ENCODE measurements at places on chromosomes 7 and 10.

- DNase-seq, result no peak
These were observed 176.1 kb upstream of the KLF14 start for GRCh38 chr7:130909881-130910672.

GRCh38 chr10:105387971-105388370 lies 746.9 kb downstream of the SORCS3 start:
- no peak for DNase-seq

DNA sequence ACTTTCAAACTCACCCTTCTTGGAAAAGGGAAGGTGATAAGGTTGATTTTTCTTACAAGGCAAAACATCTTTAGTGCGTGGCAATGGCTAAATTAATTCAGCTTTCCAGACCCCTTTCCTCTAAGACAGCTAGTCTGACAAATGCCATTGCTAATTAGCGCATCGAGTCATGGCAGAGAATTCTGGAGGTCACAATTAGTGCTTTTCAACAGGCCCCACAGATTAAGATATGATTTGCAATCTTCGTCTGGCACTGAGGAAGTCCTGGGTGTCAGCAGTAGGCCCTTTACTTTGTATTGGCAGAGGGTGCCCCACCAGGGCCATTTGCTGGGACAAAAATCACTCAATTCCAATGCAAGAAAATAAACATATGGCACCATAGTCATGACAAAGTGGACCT lies 189.2 kb upstream of the AGK start:
- no peak for DNase-seq

GRCh38 chr7:90166153-90166552 lies 11.9 kb downstream of the STEAP1 start:
- DNase-seq, result no peak

DNA sequence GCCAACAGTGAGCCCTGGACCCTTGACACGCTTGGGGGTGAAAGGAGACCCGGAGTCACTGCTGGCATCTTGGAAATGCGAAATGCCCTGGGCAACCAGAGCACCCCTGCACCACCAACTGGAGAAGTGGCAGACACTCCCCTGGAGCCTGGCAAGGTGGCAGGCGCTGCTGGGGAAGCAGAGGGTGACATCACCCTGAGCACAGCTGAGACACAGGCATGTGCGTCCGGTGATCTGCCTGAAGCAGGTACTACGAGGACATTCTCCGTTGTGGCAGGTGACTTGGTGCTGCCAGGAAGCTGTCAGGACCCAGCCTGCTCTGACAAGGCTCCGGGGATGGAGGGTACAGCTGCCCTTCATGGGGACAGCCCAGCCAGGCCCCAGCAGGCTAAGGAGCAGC lies 98.5 kb downstream of the TACC2 start:
- no peak for DNase-seq

DNA sequence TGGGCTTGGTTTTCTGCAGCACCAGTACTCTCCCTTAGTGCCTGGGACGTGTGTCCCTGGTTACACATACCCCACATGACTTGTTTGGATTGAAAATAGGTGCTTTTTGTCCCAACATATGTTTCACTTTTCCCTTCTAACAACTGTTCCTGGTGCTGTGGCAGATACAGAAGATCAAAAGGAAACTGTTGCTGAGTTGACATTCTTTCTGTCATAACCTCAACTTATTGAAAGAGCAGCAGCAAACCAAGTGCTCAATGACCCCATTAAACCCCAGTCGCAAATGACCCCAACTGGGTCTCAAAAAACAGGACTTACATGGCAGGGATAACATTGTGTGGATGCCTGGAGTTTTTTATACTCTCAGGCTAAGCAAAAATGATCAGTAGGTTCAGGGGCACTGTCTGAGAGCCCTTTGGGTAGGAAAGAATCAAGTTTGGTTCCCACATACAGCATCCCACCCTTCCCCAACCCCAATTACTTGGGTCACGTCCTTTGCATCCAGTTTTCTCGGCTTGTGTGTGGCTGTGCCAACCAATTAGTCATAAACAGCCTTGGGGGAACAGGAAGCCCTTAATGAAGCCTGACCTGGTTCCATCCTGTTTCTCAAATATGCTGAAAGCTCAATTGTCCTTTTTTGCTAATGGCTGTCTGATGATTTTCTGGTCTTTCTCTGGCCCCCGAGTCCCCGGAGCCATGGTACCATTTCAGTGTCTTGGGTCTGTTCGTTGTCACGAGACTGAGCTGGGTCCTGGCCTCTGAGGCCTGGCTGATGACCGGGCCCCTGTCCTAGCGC lies 4.9 kb downstream of the HKDC1 start:
- no peak for DNase-seq

DNA sequence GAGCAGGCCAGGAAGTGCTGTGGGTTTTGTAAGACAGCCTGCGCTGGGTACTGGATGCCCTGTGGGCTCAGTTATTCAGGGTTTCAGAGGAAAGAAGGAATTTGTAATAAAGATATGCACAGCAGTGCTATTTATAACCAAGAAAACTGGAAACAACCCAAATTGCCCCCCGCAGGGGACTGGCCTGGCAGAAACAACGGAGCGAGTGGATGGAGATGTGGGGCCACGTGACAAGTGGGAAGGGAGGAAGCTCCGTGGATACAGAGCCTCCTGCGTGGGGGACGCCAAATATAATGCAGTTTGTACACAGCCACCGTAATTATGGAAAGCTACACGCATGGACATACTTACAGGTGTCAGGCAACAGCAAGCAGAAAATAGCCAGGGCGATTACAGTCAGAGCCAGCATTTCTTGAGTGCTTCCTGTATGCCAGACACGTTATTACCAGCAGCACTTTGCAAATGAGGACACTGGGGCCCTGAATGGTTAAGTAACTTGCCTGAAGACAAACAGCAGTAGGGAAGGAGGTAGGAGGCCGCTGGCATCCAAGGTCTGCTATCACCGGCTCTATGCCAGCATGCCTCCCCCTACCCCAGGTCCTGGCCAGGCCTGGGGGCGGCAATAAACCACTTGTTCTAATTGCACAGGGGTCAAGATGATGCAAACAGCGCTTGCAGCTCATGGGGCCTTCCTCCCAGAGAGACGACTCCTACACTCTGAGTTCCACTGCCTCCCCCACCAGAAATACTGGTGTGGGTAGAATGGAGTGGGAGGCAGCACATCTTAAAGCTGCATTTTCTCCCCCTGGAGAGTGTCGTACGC lies 8.7 kb upstream of the CAMK2B start:
- no peak for DNase-seq

GRCh38 chr10:43001427-43001795 lies 75.5 kb upstream of the RET start:
- no peak for DNase-seq

- DNase-seq, result no peak
These were observed 219.5 kb upstream of the AOAH start for GRCh38 chr7:36943591-36944435.

DNA sequence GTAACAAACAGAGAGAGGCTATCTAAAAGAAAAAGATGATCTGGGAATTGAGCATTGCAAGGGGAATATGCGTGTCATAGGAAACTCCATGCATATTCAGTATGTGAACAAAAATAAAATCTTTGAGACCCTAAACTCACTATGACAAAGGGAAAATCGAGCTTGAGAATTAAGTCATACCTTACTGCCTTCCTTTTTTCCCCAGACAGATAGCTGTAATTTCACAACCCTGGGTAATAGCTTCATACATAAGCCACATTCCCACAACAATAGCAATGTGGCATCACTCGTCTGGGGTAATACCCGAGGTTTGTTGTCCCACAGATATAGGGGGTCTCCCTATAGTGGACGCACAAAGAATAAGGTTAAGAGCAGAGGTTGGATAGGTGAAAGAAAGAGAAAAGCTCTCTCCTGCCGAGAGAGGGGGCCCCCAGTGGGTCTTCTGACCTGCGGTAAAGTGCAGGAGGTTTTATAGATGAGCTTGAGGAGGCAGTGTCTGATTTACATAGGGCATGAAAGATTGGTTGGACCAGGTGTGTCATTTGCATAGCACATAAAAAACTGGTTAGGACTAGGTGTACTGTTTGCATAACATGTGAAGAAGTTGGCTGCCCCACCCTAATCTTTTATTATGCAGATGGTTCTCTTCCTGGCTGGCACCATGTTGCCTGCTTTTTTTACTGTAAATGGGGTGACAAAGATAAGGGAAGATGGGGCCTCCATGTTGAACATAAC lies 11.6 kb downstream of the CYP3A43 start:
- no peak for DNase-seq

GRCh38 chr10:21138769-21139340 lies 241.7 kb upstream of the NEBL start:
- no peak for DNase-seq

DNA sequence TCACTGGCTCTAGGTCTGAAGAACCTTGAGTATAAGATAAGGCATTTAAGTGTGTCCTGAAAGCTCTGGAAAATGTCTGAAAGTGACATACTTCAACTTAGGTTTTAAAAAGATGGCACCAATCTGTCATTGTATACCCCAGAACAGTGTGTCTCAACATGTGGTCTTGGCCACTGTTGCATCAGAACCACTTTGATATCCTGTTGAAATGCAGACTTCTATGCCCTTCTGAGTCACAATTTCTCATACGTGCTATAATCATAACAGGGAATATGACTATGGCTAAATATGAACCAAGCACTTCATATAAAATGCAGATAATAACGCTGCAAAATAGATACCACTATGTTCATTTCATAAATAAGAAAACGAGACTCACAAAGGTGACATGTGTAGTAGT lies 38.0 kb upstream of the GPAM start:
- DNase-seq, result no peak

DNA sequence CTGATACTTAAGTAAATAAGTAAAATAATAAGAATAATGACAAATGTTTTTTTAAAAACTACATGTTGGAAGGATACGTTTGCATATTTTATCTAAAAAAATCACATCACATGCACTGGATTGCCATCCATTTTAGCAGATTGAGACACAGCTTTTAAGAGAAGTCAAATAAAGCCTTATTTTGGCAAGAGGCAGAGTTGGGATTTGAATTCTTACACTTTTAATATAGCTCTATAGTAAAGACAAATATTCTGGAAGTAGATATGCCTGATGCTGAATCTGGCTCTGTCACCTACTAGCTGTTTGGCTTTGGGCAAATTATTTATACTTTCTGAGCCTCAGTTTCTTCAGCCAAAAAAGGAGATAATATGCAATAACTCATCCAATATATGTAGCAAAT lies 386.4 kb downstream of the ETV1 start:
- DNase-seq, result no peak

DNA sequence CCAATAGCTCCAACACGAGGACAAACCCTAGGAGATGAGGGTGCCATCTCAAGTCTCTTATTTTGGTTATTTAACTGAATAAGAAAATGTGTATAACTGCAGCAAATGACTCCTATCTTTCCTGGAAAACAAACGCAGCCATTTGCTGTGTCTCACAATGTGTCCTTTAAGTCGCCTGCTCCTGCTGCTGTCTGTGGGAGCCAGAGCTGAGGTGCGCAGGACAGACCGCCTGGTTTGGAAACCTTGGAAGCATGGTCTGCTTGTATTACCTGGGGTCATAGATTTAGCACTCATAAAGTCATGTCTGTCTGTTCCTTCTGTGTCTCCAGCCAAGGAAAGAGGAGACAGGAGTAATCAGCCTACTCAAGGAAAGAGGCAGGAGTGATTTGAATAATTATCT lies 760.2 kb downstream of the GRID1 start:
- DNase-seq, result no peak

Data from activated CD4-positive, alpha-beta T cell treated with anti-CD3 and anti-CD28 coated beads, Interleukin-2, amount 50 U/mL, for 1 hour (primary cell).